ENCODE measurements at places on chromosomes 1 and 21. TPM values are rescaled to one million over a fixed set of nuclear protein-coding genes. Genes with fewer than 3 reads are reported as not detected.

- peaks cover 19% of the 10 kb centered on the region for H3K4me1 ChIP-seq
- H3K27me3 ChIP-seq = peaks cover 13% of the 10 kb centered on the region
- DNase-seq = no peak
- H3K27ac ChIP-seq = no peak overlapping the region
- no peaks in the 10 kb centered on the region for H3K36me3 ChIP-seq
Measured at GRCh38 chr1:167115655-167116054, 21.8 kb downstream of the STYXL2 start.

- no peaks in the 10 kb centered on the region for H3K36me3 ChIP-seq
- peaks cover 4% of the 10 kb centered on the region for H3K4me1 ChIP-seq
Measured at GRCh38 chr1:231376875-231377549, 38.9 kb downstream of the SPRTN start.

GRCh38 chr1:82086739-82087138, 286.0 kb downstream of the ADGRL2 start:
- H3K4me3 ChIP-seq = no peak overlapping the region
- DNase-seq = no peak
- H3K36me3 ChIP-seq = no peaks in the 10 kb centered on the region
- no peaks in the 10 kb centered on the region for H3K4me1 ChIP-seq
- no peak overlapping the region for H3K27ac ChIP-seq

DNA sequence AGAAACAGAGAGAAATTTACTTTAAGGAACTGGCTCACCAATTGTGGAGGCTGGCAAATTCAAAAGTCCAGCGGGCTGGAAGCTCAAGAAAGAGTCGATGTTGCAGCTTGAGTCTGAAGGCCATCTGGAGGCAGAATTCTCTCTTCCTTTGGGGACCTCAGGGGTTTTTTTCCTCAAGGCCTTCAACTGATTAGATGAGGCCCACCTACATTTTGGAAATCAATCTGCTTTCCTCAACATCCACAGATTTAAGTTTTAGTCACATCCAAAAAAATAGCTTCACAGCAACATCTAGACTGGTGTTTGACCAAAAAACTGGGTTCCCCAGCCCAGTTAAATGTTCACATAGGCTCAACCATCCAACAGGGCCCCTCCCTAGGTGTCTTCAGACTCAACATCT, 114.9 kb downstream of the SLC35F3 start:
- DNase-seq = no peak
- peaks cover 11% of the 10 kb centered on the region for H3K27me3 ChIP-seq
- H3K4me3 ChIP-seq = no peak overlapping the region
- H3K36me3 ChIP-seq = no peaks in the 10 kb centered on the region
- H3K27ac ChIP-seq = no peak overlapping the region
- no peaks in the 10 kb centered on the region for H3K4me1 ChIP-seq

Gene AKR7A3
- total RNA-seq = 2.0 TPM

Gene TSSK3
- 2.2 TPM for total RNA-seq
